ENCODE measurements at places on chromosomes 11 and 22.

- no peak for DNase-seq
These were observed 98.9 kb downstream of the TRAF6 start for GRCh38 chr11:36411202-36411640.

- DNase-seq, result no peak
These were observed 61.5 kb downstream of the SMCO4 start for GRCh38 chr11:93481696-93482095.

DNA sequence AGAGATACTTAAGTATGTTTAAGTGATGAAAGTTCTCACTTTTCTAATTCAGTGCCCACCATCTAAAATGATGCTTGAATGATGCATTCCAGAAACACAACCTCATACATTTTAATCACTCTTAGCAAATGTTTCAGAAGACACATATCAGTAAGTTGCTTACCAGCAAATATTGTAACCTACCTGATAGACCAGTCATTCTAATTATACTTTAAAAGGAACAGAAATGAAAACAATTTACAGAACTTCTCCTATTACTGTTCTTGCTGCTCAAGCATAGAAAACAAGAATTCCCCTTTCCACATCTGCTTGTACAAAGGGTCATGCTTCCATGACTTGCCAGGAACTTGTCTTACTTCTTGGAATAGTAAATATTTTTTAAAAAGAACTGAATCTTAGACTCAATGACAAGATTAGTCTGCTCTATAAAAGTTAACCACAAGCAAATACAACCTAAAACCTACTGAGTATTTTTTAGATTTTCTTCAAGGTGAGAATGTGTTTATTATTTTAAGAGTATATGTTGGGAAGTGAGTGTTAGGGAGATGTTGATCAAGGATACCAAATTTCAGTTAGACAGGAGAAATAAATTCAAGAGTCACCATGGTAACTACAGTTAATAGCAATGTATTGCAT lies 82.0 kb upstream of the SC5D start:
- DNase-seq, result no peak

DNA sequence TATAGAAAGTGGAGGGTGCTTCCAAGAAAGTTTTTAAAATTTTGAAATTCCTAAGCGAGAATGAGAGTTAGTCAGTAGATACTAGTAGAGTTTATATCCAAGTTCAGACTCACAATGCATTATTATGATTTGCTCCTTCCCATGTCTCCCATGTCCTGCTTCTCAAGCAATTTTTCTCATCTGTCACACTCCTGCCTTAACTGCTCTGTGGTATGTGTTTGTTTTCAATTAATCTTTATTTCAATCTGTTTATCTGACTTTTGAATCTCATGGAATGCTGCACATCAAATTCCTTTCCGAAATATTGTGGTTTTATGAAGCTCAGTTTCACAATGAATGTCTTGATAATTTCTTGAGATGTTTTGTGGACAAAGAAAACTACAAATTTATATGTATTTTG lies 18.1 kb downstream of the THY1 start:
- DNase-seq, result no peak

- DNase-seq, result peak; percentile 75
These were observed at the start of gene NRXN2 for GRCh38 chr11:64723117-64723906. NRXN2 (minus strand) TSS chr11:64723197; CDS start chr11:64713699, 9,498 bp downstream.

DNA sequence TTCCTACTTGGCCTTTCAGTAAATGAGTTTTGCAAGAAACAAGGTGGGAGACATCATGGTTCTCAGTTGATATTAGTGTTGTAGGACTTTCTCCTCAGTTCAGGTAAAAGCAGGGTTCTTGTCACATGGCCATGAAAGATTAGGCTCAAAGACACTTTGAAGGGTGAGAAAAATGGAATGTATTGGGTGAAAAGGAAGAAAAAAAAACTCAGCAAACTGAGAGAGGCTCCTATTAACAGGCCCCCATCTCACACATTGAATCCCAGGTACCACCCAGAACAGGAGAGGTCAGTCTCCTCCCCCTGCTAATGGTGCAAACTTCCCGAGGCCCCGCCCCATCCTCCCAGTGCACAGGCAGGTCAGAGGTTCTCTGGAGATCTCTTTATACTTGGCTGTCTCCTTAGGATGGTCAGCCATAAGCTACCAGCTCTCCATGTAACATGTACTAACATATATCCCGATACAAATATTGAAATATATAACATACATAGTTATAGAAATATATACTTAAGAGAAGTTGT lies 62.2 kb downstream of the MICAL2 start:
- DNase-seq, result no peak

- no peak for DNase-seq
These were observed 25.2 kb downstream of the DSCAML1 start for GRCh38 chr11:117771841-117772240.

- DNase-seq, result no peak
These were observed 20.3 kb upstream of the XKR3 start for GRCh38 chr22:16845465-16845864.

GRCh38 chr11:11486423-11486822 lies 133.4 kb upstream of the CSNK2A3 start:
- DNase-seq, result no peak

- no peak for DNase-seq
These were observed 5.9 kb upstream of the ADORA2A start for GRCh38 chr22:24421428-24421931.

DNA sequence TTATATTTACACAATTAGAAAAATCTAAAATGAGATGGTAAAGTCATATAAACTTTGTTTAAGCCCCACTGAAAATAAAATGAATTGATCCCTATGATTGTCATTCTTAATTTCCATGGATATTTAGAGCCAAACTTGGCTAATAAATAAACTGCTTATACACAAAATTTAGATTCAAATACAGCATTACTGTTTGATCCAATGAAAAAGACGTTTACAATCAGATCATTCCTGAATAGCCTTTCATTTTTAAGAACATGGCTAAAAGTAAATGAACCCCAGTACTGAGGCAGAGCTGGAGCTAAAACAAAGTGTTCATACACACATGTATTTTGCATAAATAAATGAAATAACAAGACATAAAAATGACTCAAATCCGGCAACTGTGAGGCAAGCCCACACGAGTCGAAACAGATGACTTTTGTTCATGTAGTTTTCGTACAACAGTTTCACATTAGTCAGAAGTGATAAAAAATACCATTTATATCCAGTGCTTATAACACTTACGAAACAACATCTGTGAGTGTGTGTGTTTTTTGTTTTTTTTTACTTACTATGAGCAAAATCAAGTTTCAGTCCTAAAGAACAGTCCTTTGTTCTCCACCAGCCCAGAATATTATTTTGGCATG lies 386.5 kb downstream of the SOX6 start:
- DNase-seq, result no peak

DNA sequence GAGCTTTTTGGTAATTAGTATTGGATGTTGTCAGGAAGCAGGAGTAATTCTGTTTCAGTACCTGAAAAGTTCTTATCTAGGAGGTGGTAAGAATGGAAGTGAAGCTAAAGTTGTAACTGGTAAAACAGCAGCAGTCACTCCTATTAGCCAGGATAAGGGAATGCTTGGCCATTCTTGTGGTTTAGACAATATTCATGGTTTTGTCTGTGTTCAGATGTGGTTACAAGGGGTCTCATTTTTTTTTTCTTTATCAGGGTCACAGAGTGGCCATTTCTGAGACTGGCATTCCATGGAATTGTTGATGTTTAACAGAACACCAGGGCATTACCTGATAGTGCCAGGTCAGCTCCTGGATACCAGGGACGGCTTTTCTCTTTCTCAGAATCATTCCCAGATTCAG lies 23.8 kb downstream of the TAF1D start:
- DNase-seq, result no peak

- DNase-seq, result no peak
These were observed 31.1 kb downstream of the RPL3 start for GRCh38 chr22:39288135-39288898.

GRCh38 chr11:69051381-69052342 lies 2.9 kb downstream of the TPCN2 start:
- DNase-seq, result no peak

- DNase-seq, result peak; percentile 74
These were observed 728 bp downstream of the FANCF start for GRCh38 chr11:22624742-22625447.

DNA sequence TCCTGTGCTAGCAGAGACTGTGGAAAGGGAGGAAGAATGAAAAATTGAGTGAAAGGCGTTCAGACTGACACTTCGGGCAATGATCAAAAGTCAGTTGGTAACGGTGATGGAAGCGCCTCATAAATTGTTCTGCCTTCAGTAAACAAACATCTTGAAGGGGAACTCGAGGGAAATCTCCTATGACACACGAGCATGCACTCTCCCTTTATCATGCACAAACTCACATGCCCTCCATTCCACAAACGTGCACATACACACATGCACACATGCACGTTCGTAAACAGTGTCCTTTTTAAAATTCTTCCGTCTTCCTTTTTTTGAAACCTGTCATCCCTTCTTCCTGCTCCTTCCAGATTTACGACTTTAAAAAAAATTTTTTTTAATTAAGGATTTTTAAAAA lies 77.8 kb upstream of the TMEM45B start:
- DNase-seq, result no peak

DNA sequence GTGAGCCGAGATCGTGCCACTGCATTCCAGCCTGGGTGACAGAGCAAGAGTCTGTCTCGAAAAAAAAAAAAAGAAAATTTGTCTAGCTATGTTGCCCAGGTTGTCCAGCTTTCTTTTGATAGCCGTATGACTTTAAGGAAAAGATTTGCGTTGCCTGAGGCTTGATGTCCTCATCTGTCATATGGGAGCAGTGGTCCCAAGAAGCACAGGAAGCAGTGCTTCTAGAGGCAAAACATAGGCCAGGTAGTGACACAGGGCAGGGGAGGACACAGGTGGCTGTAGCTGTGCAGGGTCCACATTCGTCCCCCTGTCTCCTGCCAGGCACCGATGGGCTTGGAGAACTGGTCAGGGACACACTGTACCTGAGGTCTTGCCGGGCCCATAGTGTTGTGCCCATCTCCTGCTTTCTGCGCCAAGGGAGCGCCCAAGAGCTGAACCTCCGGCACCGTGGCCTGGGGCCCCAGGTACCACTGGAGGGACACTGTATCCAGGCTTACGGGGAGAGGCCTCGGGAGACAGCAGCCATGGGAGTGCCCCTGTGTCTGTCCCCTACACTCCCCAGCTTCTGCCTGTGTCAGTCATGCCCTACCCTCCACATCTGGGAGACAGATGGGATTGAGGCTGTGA lies 1.4 kb downstream of the LRRC74B start:
- DNase-seq, result no peak

DNA sequence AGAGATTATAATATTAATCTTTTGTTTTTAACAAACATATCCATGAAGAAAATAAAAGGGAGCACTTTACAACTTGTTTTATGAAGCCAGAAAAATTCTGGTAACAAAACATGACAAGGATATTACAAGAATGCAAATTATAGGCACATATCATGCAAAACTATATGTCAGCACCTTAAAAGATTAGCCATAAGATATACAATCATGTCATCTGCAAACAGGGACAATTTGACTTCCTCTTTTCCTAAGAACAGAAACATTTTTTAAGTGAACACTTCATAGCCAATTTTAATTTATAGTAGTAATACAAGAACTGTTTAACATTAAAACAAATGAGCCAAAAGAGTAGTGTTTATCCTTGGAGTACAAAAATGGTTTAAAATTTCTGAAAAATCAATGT lies 916.5 kb upstream of the CNTN5 start:
- no peak for DNase-seq

GRCh38 chr11:117731722-117732290 lies 65.2 kb downstream of the DSCAML1 start:
- DNase-seq, result no peak
